ENCODE measurements at places on chromosomes 6 and 20.

- DNase-seq: no peak
These were observed 397.1 kb downstream of the ARHGAP18 start for GRCh38 chr6:129312880-129313279.

- no peak for DNase-seq
These were observed 109.9 kb downstream of the SLC24A3 start for GRCh38 chr20:19322061-19322985.

DNA sequence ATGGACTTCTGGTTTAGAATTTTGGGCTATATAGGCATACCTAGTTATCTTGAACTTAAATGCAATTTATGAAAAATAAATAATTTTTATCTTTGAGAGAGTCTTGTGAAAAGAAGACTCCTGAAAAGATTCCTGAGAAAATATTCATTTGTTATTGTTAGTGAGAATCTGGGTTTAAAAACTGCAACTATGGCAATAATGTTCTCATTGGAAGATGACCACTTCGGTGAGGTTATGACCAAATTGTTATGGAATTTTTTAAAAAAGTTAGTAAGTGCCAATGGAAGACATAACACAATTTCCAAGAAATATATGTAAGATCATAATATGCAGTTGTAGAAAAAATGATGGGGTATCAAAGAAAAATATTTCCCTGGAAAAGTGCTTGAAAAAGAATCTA, 46.3 kb downstream of the GRIK2 start:
- no peak for DNase-seq

GRCh38 chr20:47253872-47254271, 102.6 kb downstream of the ZMYND8 start:
- DNase-seq: peak; percentile 19

DNA sequence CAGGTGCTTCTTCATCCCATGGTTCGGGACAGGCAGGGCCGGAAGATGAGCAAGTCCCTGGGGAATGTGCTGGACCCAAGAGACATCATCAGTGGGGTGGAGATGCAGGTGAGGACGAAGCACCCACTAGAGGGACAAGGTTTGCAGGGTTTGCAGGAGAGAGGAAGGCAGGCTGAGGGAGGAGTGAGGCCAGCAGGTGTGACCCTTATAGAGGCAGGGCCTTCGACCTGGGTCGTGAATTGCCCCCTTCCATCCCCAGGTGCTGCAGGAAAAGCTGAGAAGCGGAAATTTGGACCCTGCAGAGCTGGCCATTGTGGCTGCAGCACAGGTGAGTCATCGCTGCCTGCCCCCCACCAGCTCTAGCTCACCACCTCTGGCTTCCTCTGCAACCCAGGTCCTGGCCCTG, 8.4 kb downstream of the VARS2 start:
- no peak for DNase-seq

- DNase-seq: no peak
These were observed 77.3 kb downstream of the CHD6 start for GRCh38 chr20:41540918-41541317.

GRCh38 chr20:44354979-44355497, 461 bp upstream of the HNF4A start:
- no peak for DNase-seq

GRCh38 chr6:169784821-169785340, 33.5 kb downstream of the ERMARD start:
- DNase-seq: no peak

DNA sequence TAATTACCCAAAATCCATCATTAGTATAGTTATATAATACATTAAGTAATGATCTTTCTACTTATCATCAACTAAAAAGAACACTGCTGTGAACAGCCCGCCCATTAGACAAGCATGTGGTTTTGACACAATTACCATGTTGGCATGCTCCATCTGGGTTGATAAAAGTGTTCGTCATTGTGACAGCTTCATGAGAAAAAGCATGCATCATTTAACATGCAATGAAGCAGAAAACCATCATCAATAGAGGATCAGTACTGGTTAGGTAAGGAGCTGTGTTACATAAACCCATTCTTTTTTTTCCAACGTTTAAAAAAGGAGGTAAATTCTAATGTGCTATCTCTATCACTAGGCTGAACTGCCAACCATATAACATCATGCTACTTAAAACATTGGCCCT, 101.9 kb downstream of the EPB41L2 start:
- DNase-seq: no peak

DNA sequence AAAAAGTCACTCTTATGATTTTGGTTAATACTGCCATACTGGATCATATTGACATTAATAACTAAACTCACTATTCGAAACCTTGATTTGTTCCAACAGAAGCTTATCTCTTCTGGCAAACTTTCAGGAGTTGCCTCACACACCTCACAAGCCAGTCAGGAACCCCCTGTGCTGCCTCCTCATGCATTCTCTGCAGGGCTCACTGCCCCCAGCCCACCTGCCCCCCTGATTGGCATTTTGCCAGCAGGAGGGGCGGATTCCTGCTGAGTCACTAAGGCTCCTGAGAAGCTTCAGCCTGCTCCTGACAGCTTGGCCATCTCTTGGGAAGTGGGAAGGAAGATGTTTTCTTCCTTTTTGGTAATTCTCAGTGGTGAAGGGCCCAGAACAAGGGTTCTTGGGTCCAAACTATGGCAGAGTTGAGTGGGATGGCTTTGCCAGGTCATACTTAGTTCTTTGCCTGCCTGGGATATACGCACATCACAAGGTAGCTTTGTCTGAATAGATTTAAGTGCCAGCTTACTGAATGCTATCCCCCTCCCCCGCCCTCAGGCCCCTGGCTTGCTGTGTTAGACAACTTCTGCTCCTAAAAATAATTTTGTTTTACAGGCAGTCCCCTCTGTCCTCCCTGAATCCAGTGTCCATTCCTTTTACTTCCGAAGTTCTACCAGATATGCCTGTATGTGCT, 31.4 kb downstream of the SLC35F1 start:
- peak; percentile 17 for DNase-seq

DNA sequence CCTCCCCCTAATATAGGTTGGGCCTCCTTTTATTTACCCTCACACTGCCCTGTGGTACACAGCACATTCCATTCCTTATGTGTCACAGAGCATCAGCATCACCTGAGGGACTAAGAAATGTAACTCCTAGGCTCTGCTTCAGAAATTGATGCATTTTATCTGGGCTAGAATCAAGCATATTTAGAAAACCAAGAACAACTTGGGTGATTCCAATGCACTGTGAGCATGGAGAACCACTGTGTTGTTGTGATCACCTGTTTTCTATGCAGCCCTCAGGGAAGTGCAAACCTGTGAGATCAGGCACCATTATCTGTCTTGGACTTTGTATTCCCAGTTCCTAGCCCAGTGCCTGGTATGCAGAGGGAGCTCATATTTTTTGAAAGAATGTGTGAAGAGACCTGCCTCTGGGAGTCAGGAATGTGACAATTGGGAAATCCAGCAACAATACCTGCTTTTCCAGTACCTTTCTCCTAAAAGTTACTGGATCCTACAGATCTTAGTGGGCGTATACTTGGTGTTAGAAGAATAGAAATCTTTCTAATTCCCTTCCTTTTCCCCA, 7.0 kb downstream of the KAT14 start:
- DNase-seq: no peak

GRCh38 chr6:168274037-168274952, 45.3 kb downstream of the DACT2 start:
- peak; percentile 75 for DNase-seq

- no peak for DNase-seq
These were observed 56.7 kb downstream of the TRIM27 start for GRCh38 chr6:28867086-28867409.

- peak; percentile 5 for DNase-seq
These were observed 209.1 kb downstream of the ERMARD start for GRCh38 chr6:169960521-169960885.

DNA sequence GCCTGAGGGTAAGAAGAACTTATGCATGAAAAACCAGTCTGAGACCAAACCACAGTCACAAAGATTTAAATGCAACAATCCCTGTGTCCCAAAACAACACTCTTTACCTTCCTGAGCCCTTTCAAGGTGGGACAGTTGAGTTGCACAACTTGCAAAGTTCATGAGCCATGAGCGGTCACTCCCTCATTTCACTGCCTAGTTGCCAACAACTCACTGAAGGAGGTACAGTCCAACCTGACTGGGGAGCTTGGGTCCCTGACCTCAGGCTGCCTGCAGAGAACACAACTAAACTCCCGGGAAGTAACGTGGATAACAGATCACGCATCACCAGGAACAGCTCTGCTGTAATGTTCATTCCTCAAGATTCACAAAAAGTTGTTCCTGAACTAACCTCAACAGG, 69.4 kb downstream of the MBOAT1 start:
- no peak for DNase-seq

DNA sequence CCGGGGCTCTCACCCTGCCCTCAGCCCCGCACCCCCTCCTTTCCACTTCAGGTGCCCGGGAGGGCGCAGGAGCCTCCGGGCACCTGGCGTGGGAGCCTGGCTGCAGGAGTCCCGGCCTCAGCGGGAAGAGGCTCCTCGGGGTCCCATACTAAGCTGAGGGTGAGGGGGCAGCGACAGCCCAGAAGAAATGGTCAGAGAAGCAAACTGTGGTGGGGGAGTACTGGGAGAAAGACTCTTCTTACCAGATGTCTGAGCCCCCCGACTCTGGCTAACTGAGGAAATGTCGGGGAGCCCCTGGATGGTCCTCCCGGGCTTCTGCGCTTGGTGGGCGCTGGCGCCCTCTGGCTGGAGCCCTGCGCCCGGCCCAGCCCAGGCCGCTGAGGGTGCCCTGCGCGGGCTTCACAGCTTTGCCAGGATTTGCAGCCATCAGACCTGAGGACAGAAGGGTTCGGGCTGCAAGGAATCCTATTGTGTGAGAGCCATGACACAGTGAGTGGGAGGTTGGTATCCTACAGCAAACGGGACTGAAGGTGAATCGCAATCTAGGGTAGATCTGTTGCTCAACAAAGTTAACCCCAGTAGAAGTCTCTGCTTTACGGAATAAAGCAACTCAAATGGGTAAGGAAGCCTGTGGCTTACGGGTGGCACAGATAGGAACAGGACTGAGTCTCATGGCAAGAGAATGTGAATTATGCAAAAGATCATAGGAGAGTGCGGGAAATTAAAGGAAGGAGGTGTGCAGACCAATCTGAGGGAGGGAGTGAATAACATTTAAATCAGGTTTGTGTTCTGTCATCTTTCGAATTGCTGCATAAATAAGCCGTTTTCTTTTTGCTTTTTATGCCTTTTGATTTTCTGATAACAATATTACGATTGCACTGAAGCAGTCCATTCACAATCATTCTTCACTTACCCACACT, 639 bp upstream of the RCAN2 start:
- DNase-seq: peak; percentile 75

GRCh38 chr6:132728616-132729015, 14.8 kb upstream of the VNN1 start:
- no peak for DNase-seq

DNA sequence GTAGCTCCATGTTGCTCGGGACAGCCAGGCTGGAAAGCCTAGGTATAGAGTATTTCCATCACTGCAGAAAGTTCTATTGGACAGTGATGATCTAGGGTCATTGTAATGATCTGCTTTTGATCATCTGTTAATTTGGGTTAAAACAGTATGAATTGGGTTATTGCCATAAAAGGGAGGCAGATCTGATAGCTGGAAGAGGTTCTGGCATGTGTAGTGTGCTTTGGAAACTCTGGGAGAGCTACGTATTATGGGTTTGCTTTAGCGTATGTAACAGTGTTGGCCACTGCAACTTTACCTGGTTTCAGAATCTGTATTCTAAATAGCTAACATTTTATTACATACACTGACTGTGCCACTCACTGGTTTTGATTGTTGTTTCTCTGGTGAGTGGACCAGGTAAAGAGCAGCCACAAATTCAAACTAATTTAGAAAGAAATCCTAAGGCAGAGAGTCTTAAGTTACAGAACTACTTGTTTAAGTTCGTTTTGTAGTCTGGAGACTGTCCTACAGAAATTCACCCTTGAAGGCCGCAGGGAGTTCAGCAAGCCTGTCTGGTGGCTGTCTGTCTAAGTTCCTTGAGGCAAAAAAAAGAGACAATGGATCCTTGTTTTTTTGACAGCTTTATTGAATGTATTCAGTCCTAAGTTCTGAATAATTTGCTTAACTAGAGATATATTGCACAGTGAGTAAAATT, 300.3 kb downstream of the PRL start:
- DNase-seq: no peak
